Stomach (tissue), 19 donors: ENCODE measurements at places on chromosomes 2 and 18. TPM values are rescaled to one million over a fixed set of nuclear protein-coding genes. Genes with fewer than 3 reads are reported as not detected.

DNA sequence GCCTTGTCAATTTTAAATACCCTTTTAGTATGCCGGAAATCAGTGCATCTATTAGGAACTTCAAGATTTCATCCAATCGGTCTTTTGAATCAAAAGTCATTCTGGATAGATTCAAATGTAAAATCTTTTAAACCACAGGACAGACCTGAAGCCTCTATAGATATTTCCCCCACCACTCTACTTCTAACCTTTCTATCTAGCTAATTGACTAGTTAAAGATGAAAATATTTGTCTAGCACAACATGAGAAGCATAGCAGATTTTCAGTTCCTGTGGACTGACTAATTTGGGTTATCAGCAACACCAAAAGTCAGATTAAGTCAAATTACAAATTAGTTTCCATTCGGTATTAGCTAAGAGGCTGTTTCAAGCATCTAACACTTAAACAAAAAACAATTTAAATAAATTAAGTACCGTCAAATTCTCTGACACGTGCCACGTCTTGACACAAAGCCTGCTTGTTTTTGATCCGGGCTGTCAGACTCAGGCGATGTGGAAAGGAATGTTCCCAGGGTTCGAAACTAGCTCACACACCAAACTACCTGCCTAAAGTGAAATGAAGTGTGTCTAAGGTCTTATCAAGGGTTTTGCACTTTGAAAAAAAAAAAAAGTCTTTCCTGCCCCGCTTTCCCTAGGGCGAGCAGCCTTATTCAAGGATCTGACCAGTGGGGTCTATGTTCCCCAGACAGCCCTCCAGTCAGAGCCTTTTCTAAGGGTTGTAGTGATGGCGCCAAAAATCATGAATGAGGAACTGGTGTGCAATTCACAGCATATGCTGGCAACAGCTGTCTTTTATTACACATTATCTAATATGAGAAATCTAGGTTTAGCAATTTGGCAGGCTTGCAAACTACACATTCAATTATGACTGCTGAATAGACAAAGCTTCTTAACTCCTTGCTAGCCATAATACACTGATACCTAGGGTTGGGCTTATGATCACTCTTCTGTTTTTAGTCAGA is 4.7 kb downstream of the CYTIP start:
- H3K4me1 ChIP-seq, result no peaks in the 10 kb centered on the region
- peak overlapping the region; percentile 79 for H3K27ac ChIP-seq
- no peaks in the 10 kb centered on the region for H3K36me3 ChIP-seq

GRCh38 chr2:194672994-194673393 is 984.0 kb upstream of the SLC39A10 start:
- no peak for DNase-seq
- H3K36me3 ChIP-seq, result no peaks in the 10 kb centered on the region
- H3K27ac ChIP-seq, result no peak overlapping the region
- no peak overlapping the region for H3K4me3 ChIP-seq

- H3K27me3 ChIP-seq, result no peaks in the 10 kb centered on the region
- H3K4me3 ChIP-seq, result no peak overlapping the region
- DNase-seq, result no peak
Observed at GRCh38 chr2:113965644-113966043, 75.8 kb downstream of the ACTR3 start.

DNA sequence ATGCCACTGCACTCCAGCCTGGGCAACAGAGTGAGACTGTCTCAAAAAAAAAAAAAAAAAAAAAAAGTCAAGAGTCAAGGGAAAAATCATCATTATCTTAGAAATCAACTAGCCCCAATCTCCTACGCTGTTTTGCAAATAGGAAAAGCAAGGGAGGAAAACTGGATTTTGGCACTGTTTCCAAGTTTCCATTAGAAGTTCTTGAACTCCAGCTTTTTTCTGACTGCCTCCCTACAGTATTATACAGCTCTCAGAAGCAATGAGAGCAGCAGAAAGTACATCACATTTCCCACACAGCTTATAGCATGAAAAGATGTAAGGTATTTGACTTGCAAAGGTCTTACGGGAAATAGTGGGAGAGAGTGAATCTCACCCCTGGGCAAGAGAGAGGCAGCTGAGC is 127.8 kb downstream of the OSR1 start:
- no peaks in the 10 kb centered on the region for H3K27me3 ChIP-seq
- no peak overlapping the region for H3K4me3 ChIP-seq
- H3K36me3 ChIP-seq, result no peaks in the 10 kb centered on the region
- H3K4me1 ChIP-seq, result peaks cover under 1% of the 10 kb centered on the region
- no peak overlapping the region for H3K27ac ChIP-seq

- no peak overlapping the region for H3K27ac ChIP-seq
- no peaks in the 10 kb centered on the region for H3K36me3 ChIP-seq
- no peak for DNase-seq
- no peaks in the 10 kb centered on the region for H3K27me3 ChIP-seq
- no peak overlapping the region for H3K4me3 ChIP-seq
Observed at GRCh38 chr2:140975237-140975636, 1155.6 kb downstream of the LRP1B start.

GRCh38 chr2:130736487-130736886 is 7.6 kb downstream of the GPR148 start:
- no peaks in the 10 kb centered on the region for H3K36me3 ChIP-seq
- no peak overlapping the region for H3K4me3 ChIP-seq
- DNase-seq, result no peak

DNA sequence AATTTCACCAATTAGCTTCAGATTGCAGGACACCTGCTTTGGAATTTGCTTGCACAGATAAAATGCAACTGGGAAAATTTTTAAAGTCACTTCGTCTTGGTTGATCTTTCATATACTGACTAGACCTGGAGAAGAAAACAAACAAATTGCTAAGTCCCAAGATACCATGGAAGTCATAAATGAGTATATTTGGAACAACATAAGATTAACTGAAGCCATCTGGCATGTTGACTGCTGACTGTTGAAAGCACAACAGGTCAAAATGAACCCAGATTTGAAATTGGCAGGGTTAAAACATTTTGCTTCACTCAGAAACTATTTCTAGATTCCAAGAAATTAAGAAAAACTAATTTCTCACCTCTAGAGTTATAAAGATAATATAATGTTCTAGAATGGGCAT is 470.7 kb downstream of the LPIN1 start:
- DNase-seq, result no peak
- no peaks in the 10 kb centered on the region for H3K36me3 ChIP-seq
- H3K4me3 ChIP-seq, result no peak overlapping the region
- no peaks in the 10 kb centered on the region for H3K4me1 ChIP-seq

DNA sequence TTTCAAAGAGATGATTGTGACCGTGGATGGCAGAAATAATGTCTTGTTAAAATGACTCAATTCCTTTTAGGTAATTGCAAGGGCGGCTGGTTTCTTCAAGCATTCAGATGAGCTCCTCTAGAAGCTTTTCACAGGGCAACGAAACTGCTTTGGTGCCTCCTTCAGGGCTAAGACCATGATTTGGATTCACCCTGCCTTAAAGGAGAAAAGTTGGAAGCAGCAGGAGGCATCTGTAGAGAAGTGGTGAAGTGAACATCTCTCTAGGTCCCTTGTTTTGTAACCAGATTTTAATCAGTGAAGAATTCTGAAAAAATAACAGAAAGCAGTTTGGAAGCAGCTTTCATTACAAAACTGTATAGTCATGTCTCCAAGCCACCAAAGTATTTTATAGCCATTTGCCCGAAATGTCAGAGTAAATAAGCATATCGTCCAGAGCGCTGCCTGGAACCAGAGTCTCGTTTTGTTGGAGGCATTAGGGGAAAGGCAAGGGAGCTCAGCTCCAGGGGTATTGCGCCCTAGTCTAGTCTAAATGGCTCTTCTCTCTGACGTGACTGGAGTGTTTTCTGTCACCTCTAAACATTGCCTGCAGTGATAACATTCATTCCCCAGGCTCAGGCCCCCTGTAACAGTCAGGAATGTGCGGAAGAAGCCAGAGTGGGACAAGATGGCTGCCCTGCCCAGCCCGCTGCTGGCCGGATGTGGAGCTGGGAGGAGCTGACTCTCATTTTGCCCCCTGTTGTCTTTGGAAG is 57.8 kb upstream of the ITGB6 start:
- no peaks in the 10 kb centered on the region for H3K27me3 ChIP-seq
- H3K4me3 ChIP-seq, result no peak overlapping the region
- H3K4me1 ChIP-seq, result peaks cover 11% of the 10 kb centered on the region
- no peak overlapping the region for H3K27ac ChIP-seq

GRCh38 chr18:51666763-51667191 is 469.3 kb upstream of the MEX3C start:
- peaks cover 4% of the 10 kb centered on the region for H3K27me3 ChIP-seq
- H3K36me3 ChIP-seq, result no peaks in the 10 kb centered on the region
- H3K4me1 ChIP-seq, result no peaks in the 10 kb centered on the region

DNA sequence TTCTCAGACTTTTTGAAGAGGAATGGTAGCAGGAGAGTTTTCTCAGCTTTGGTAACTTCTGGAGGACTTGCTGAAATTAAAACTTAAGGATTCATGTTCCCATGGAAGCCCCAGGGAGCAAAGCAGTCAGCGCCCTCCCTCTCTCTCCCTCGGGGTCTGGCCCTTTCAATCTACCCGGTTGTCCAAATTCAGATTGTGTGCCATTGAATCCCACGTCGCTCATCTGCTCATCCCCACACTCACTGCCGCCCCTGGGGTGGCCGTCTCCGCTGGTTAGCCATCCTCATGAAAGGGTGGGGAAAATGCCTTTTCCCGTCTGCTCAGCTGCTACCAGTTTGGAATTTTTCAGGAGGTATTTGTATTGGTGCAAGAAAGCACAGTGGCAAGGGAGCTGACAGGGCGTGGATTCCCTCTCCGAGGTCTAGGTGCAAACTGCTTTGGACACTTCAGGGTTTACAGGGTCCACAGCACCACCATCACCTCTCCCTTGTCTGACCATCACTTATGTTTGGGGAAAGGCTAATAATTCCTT is 27.1 kb downstream of the MCFD2 start:
- H3K4me3 ChIP-seq, result no peak overlapping the region
- H3K36me3 ChIP-seq, result no peaks in the 10 kb centered on the region
- H3K4me1 ChIP-seq, result no peaks in the 10 kb centered on the region
- no peak overlapping the region for H3K27ac ChIP-seq
- DNase-seq, result no peak

DNA sequence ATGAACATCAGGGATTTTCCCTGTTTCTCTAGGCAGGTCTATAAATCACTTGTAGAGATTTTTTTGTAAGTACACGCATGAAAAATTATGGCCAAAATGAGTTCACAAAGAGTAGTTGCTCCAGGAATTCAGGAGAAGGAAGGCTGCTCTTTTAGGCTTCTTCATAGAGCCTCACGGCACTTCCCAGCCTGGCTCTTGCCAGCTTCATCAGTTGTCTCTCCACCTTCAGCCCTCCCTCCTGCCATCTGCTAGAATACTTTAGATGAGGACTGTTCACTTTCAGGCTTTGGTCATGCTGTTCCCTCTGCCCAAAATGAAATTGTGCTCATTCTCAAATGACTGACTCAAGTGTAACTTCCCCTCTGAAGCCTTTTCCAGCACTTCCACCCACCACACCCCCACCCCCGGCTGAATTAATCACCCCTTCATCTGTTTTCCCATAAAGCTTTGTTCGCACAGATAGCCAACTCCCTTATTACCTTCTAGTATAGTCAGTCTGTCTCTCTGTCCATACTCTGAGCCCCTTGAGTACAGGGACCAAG is 1.8 kb upstream of the ABCA12 start:
- DNase-seq, result no peak
- H3K36me3 ChIP-seq, result no peaks in the 10 kb centered on the region
- H3K27ac ChIP-seq, result no peak overlapping the region
- no peaks in the 10 kb centered on the region for H3K27me3 ChIP-seq

DNA sequence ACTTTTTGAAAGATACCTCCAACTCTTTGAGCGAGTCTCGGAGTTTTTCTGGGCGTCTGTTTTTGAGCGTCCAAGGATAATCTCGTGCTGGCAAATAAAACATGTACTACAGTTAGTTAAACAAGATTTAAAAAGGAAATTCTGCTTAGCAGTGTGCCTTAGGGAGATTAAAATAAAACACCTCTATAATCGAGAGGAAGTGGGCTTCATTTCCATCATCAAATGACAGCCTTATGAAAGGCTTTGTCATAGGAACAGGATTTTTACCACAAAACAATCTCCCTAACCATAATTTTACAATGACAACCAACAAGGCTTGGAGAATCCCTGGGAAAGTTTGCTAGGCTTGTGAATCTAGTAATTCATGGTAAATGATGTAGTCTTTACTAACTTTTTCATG is 103.4 kb downstream of the WDPCP start:
- H3K4me1 ChIP-seq, result no peaks in the 10 kb centered on the region
- H3K27me3 ChIP-seq, result no peaks in the 10 kb centered on the region
- no peak overlapping the region for H3K27ac ChIP-seq
- no peak overlapping the region for H3K4me3 ChIP-seq
- DNase-seq, result no peak

- H3K27ac ChIP-seq, result no peak overlapping the region
- no peaks in the 10 kb centered on the region for H3K4me1 ChIP-seq
- H3K4me3 ChIP-seq, result no peak overlapping the region
- H3K36me3 ChIP-seq, result no peaks in the 10 kb centered on the region
Observed at GRCh38 chr2:54810246-54810645, 86.8 kb downstream of the EML6 start.

GRCh38 chr2:28129955-28130695 is 239.6 kb downstream of the BABAM2 start:
- H3K27me3 ChIP-seq, result no peaks in the 10 kb centered on the region
- peaks cover 15% of the 10 kb centered on the region for H3K4me1 ChIP-seq
- DNase-seq, result no peak

- peak; percentile 76 for DNase-seq
- H3K27ac ChIP-seq, result no peak overlapping the region
- peaks cover under 1% of the 10 kb centered on the region for H3K36me3 ChIP-seq
- H3K27me3 ChIP-seq, result peaks cover 13% of the 10 kb centered on the region
Observed at GRCh38 chr2:20675701-20676352, 8.9 kb downstream of the GDF7 start.

Gene SP9
- not detected for total RNA-seq

Gene PLA2R1
- total RNA-seq, result 1.7 TPM

Gene INPP1
- 51.0 TPM for total RNA-seq
